ENCODE measurements at places on chromosomes 3 and 15. TPM values are rescaled to one million over a fixed set of nuclear protein-coding genes. Genes with fewer than 3 reads are reported as not detected.

Gene LRRC2
- 0.13 TPM for total RNA-seq

Gene TATDN2
- total RNA-seq, result 10.8 TPM

Gene RBMS3
- total RNA-seq, result 93.7 TPM

Gene UNC13C
- total RNA-seq, result not detected

Gene KIF9
- 5.5 TPM for total RNA-seq

Gene CDCP1
- total RNA-seq, result 7.7 TPM

Gene THAP10
- 2.1 TPM for total RNA-seq

Gene MYO1E
- 36.1 TPM for total RNA-seq

Gene RARB
- total RNA-seq, result 6.9 TPM

Gene ANKDD1A
- total RNA-seq, result 6.7 TPM

Gene PATL2
- 0.62 TPM for total RNA-seq

Gene ROPN1
- total RNA-seq, result not detected

Gene ATOSA
- 37.7 TPM for total RNA-seq

Gene ADGRG7
- total RNA-seq, result 52.7 TPM

Gene TMCO5A
- total RNA-seq, result not detected

Gene ZNF502
- 5.2 TPM for total RNA-seq

Gene ARPP21
- total RNA-seq, result 2.1 TPM

Gene ZBBX
- not detected for total RNA-seq

Gene COL6A5
- total RNA-seq, result not detected

Gene RPS17
- 2,051 TPM for total RNA-seq

Gene GYG1
- total RNA-seq, result 49.7 TPM

Gene SRGAP3
- total RNA-seq, result 5.2 TPM

Gene RBP2
- total RNA-seq, result not detected

Gene FAIM
- total RNA-seq, result 14.4 TPM
